ENCODE measurements at places on chromosomes 12 and 14. TPM values are rescaled to one million over a fixed set of nuclear protein-coding genes. Genes with fewer than 3 reads are reported as not detected.

The PPP1R13B gene
- 19.0 TPM for total RNA-seq

The PROX2 gene
- not detected for total RNA-seq

The KCNA1 gene
- total RNA-seq, result not detected

DNA sequence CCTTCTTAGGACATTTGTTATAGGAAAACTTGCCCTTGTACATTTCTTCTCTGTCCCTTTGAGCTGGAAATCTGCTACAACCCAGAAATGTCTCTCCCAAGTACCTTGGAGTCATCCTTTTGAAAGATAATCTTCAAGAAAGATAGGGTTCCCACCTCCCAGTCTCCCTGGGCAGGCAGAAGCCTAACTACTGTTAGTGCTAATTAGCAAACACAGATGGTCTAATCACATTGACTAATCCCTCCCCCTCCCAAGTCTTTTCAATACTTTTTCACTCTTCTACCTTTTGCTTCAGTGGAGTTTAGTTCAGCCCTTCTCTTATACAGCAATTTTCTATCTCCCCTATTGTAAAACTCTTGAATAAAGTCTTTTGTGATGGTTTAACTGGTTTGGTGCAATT is 129.8 kb upstream of the PPFIA2 start:
- no peak overlapping the region for H3K4me3 ChIP-seq
- no peaks in the 10 kb centered on the region for H3K4me1 ChIP-seq
- H3K27ac ChIP-seq, result no peak overlapping the region

DNA sequence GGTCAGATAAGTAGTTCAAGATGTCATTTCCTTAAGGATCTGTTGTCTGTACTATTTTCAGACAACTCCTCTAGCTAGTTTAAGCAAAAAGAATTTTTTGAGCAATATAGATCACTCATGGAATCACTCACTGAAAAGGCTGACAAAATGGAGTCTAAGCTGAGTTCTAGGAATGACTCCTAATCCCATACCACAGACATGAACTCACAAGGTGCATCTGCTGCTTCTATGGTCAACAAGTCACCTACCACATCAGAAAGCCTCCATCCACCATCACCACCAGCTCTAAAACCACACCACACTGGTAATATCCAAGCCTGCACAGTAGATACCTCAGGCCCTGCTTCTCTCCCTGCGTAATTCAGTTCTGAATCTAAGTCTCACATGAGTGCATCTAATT is 33.0 kb downstream of the PWP1 start:
- H3K36me3 ChIP-seq, result no peaks in the 10 kb centered on the region
- no peak overlapping the region for H3K27ac ChIP-seq
- no peaks in the 10 kb centered on the region for H3K4me1 ChIP-seq
- DNase-seq, result no peak
- no peaks in the 10 kb centered on the region for H3K27me3 ChIP-seq

DNA sequence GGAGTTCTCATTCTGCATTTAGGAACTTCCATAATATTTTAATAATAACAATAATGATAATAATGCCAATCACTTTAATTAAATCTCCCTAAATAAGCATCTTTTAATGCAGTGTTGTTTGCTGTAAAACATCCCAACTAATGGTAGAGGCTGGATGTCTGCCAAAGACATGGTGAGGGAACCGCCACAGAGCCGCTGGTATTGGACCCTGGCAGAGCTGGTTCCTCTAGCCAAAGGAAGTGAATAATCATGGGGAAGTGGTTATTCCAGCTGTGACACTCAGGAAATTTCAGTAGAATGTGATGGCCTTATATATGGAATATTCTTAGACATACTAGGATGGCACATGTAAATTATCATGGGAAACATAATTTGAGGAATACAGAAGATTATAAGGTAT is 483.3 kb downstream of the ZFP36L1 start:
- H3K27ac ChIP-seq, result no peak overlapping the region
- DNase-seq, result no peak
- no peaks in the 10 kb centered on the region for H3K27me3 ChIP-seq

DNA sequence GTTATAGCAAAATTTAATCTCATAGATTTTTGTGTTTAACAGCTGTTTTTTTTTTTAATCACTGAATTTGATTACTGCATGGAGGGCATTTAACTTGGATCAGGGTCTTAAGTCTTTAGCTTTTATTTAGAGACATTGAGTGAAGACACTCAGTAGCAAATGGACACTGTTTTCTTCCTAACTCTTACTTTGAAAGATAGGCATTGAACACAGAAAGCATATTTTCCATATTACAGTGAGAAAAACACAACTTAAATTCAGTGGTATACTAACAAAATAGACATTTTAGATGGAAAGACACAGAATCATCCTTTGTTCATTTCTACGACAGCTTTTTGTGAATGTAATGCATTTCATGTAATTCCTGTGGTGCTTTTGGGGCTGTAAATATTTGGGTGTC is 571.8 kb downstream of the PRKD1 start:
- no peaks in the 10 kb centered on the region for H3K27me3 ChIP-seq
- DNase-seq, result no peak
- H3K36me3 ChIP-seq, result no peaks in the 10 kb centered on the region
- H3K4me3 ChIP-seq, result no peak overlapping the region

GRCh38 chr12:106758349-106759110 is 16.0 kb upstream of the RIC8B start:
- H3K4me1 ChIP-seq, result no peaks in the 10 kb centered on the region
- H3K27me3 ChIP-seq, result no peaks in the 10 kb centered on the region
- H3K27ac ChIP-seq, result no peak overlapping the region
- DNase-seq, result no peak
- H3K4me3 ChIP-seq, result no peak overlapping the region
- no peaks in the 10 kb centered on the region for H3K36me3 ChIP-seq

- DNase-seq, result no peak
- no peak overlapping the region for H3K4me3 ChIP-seq
- no peaks in the 10 kb centered on the region for H3K4me1 ChIP-seq
Observed at GRCh38 chr14:28461389-28461788, 305.2 kb upstream of the FOXG1 start.

DNA sequence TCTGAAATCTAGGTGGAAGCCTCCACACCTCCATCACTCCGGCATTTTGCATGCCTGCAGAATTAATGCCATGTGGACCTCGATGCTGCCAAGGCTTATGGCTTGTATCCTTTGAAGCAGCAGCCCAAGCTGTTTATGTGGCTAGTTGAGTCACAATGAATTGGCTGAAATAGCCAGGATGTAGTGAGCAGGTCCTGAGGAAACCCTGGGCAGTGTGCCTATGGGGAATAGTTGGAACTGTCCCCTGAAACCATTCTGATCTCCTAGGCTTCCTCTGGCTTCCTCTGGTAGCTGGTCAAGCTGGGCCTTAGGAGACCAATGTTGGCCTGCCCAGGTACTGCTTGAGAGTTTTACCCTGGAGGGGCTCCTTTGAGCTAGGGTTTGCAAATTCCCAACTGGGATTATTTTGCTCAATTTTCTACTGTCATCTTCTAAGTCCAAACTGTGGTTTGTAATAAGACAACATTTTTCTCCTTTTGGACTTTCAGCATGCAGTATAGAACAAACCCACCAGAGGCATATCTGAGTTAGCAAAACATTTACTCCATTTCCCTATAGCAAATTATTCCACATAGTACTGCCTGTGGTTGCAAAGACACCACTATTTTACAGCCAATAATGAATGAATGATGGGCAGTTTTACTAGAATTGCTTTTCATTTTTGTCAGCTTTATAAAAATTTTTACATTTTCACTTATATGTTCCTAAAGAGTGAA is 85.1 kb upstream of the AMIGO2 start:
- H3K27me3 ChIP-seq, result no peaks in the 10 kb centered on the region
- H3K27ac ChIP-seq, result no peak overlapping the region
- no peaks in the 10 kb centered on the region for H3K4me1 ChIP-seq
